ENCODE measurements at places on chromosomes 1 and 21.
A peak's percentile ranks its signal among the peaks of the same experiment; 100 is the strongest.

DNA sequence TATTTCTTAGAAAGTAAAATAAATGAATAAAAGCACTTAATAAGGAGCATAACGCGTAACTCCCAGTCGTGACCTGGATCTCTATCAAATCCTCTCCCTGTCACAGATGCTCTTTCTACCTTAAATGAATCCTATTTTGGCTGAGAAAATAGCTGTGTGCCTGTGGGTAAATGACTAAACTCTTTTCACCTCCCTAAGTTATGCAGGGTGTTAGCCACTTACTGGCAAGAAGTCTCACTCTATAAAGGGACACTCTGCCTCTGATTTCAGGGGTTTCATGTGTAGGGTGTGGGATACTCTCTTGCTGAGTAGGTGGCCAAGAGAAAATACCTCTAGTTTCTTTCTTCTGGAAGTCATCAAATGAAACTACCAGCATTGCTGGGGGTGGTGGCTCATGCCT is 24.3 kb upstream of the PPP1R15B start:
- DNase-seq = no peak

DNA sequence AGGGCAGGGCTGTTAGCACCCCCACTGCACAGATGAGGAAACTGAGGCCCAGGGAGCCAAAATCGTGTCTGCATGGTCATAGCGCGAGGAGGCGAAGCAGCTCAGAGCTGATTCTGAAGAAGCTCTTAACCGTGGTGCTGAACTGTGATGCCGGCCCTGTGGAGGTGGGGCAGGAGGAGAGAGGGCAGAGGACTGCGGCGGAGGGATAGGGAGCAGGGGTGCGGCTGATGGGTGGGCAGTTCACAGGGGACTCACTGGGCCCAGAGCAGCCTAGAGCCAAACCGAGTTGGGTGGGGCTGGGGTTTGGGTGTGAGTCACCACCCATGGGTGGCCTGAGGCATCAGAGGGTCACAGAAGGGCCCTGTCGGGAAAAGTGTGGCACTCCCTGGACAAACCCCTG is 74.7 kb downstream of the RAP1GAP start:
- DNase-seq = no peak

- DNase-seq = no peak
Measured at GRCh38 chr1:235329139-235329902, 951 bp downstream of the GGPS1 start.

- no peak for DNase-seq
Measured at GRCh38 chr1:48035371-48036141, 38.4 kb upstream of the TRABD2B start.

GRCh38 chr1:116343019-116343418 is 30.0 kb upstream of the ATP1A1 start:
- no peak for DNase-seq

- no peak for DNase-seq
Measured at GRCh38 chr1:15110128-15110866, 43.2 kb upstream of the TMEM51 start.

DNA sequence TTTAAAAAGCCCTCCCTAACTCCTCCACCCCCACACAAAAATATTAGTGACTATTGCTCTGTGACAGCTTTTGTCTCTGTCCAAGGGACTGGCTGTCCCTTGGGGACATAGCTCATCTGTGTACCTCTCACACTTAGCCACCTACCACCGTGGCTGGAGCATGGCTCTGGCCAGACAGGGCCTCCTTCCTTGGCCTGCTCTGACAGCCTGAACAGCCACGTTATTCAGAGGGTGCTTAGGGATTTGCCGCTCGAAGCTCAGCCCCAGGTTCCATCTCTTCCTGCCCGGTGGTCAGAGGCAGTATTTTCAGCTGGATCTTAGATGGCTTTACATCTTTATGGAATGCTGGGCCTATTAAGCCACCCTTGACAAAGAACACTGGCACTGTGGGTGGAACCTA is 6.1 kb upstream of the CELSR2 start:
- DNase-seq = no peak

DNA sequence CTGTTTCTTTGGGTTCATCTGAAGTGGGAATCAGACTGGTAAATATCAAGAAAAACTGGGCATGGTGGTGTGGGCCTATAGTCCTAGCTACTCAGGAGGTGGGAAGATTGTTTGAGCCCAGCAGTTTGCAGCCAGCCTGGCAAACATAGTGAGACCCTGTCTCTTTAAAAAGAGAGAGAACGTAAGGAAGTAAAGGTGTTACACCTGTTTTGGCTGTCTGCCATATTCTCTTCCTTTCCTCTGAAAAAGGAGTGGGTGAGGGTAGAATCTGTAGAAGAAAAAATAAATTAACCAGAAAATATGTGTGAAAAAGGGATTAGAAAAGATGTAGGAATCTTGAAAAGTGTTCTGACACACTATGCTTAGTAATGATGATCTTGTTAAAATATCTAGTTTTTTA is 20.0 kb downstream of the AHCYL1 start:
- no peak for DNase-seq

DNA sequence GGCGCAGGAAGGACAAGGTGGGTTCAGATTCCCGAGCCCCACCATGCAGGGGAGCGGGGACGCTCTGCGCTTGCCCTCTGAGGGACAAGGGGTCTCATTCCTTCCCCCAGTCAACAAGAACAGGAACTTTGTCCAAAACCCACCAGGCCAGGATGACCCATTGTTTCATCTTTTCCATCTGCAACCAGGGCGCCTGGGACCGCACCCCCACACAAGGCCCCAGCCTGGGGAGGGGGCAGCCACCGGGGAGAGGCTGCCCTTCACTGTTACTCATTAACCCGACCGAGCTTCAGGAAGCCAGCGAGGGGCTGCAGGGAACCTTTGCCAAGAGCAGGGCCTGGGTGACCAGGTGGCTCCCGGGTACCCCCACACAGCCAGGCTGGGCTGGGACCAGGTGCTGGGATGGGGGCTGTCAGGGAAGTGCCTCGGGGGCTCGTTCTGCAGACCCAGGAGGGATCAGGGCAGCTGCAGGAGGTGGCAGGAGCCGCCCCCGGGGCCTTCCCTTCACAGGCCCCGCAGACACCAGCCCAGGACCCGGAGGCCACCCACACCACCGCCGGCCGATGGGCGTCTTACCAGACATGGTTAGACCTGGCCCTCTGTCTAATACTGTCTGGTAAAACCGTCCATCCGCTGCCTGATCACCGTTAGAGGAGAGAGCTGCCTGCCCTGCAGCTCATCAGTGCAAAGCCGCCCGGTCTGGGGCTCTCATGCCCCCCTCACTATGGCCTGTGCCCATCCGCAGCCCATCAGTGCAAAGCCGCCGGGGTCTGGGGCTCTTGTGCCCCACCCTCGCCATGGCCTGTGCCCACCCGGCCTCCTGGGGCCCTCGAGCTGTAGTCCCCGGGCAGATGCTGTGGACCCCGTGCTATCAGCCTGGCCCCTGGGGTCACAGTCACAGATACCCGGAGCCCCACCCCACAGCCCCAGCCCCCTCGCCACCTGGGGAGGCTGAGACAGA is 4.9 kb upstream of the TTLL10 start:
- no peak for DNase-seq

- DNase-seq = no peak
Measured at GRCh38 chr21:42037516-42037915, 27.4 kb upstream of the ZBTB21 start.

GRCh38 chr1:232403017-232403714 is 226.8 kb downstream of the SIPA1L2 start:
- DNase-seq = no peak

GRCh38 chr1:200907611-200908097 is 13.0 kb downstream of the INAVA start:
- DNase-seq = no peak

DNA sequence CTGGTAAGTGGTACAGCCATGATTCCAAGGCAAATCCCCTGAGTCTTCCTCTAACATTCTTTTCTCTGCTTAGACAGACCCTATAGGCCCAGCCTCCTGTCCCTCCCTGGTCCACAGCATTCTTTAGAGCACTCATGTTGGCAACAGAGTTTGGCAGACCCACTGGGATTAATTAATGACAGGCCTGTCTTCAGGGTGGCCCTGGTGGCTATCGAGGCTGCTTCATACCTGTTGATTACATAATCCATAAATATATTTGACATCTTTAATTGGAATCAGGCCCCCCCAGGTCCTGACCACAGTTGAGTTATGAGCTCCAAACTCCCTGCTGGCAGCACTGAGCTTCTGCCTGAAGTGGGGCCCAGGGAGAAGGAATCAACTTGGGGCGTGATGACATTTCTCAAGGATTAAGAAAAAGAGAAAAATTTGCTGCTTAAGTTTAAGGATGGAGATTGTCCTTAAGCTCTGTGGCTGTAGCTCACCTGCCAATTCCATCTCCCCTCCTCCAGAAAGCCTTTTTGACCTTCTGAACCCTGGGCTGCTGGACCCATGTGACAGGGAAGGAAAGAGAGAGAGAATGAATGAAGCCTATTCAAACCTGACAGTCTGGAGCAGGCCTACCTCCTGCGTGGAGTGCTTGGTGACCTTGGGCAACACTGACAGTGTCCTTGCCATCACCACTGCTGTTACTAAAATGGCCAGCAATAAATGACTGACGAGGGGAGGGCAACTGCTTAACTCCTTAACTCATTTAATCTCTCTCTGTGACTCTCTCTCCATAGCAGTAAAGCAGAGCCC is 156.6 kb downstream of the TRABD2B start:
- no peak for DNase-seq

GRCh38 chr1:180177931-180178330 is 23.3 kb downstream of the QSOX1 start:
- DNase-seq = no peak

- peak; percentile 21 for DNase-seq
Measured at GRCh38 chr1:219317762-219318353, 144.2 kb downstream of the LYPLAL1 start.

- no peak for DNase-seq
Measured at GRCh38 chr21:38954588-38955004, 148.9 kb downstream of the ETS2 start.

GRCh38 chr1:151384584-151384983 is 12.1 kb upstream of the SELENBP1 start:
- DNase-seq = no peak

DNA sequence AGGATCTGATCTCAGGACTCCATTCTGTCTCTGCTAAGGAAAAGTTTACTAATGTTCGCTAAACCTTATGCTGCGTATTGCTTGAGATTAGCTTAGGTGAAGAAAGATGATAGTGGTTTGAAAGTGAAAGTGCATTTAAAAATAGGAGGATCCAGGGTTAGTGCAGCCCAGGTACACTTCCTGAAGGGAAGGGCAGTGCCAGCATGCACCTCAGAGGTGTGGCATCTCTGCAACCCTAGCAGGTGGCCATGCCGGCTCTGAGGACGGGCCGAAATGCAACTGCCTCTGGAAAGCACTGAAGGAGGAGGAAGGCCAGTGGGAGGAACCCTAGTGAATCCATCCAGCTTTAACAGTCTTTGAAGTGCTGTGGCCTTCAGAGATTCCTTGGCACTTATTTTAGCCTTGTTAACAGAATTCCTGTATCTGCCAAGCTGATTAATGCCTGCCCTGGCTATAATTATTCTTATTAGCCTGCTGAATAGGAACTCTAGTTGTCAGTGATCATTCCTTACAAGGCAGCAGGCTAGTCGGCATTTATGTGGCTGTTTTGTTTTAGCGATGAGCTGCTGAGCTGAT is 5.5 kb downstream of the PTGFRN start:
- DNase-seq = no peak

DNA sequence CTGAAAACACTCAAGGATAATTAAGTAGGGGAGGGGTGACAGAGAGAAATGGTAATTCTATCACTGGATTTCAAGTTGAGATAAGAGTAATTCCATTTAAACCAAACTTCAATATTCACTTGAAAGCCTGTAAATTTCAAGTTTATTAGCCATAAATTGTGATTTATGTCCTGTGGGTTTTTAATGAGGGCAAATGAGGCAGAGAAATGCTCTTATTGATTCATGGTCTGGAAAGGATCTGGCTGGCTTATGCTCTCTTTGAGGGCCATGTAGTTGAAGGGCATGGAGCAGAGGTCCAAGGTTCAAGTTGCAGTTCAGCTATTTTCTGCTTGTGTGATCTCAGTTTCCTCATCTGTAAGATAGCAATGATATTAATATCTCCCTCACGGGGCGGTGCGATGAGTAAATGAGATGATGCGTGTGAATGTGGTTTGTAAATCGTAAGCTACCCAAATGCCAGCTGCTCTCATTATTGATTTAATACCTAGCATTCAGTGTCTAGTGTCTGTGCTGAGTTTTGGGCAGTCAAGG is 12.3 kb downstream of the OLFML3 start:
- DNase-seq = no peak

DNA sequence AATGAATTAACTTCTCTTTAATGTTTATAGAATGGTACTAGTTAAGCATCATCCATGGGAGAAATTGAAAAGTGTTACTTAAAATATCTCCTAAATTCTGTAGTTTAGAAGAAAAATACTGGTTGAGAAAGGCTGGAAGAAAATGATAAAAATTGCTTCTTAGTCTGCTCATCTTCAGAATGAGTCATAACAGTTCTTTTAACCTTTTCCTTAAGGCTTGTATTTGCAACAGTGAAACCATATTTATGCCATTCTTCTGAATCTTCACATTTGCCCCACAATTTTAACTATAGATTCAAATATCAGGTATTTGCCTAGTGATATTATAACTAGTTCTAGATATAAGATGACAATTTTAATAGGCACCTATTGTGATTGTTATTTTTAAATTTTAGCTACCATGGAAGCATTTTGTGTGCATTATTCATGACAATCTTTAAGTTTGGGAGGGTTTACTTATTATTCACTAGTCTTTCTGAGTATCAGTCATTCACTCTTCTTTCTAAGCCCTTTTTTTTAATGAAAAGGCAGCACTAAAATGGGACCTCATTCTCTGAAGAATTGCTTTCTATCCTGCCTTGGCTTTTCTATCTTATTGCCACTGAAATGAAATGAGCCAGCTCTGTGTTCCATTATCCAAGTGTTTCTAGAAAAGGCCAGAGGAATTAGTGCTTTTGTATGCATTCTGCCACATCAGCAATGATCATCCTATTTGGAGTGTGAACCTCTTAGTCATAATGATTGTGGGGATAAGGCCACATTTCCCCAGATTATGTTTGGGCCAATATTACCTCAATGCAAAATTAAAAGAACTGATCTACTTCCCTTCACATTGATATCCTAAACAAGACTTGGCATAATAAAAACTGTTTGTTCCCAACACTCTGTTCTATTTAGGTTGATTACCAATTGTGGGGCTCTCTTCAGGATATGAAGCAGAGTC is 58.4 kb downstream of the SAMSN1 start:
- no peak for DNase-seq

DNA sequence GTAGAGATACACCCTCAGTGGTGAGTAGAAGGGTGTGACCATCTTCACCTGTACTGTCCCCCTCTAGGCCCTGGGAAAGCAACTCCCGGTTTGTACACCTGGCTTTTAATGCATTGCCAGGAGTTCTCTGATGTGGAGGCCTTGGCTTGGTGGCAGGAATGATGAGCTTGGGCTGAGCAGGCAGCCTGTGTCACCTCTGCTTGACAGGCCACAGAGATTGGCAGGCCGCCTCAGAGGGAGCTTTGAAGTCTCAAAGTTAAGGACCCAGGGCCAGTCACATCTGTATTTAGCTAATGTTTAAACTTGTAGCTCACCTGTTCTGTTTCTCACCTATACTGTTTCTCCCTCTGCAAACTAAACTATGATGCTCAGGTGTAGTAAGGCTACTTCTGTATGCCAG is 28.5 kb downstream of the HUNK start:
- DNase-seq = no peak

- no peak for DNase-seq
Measured at GRCh38 chr21:28791595-28792282, 200.9 kb downstream of the LTN1 start.

- DNase-seq = no peak
Measured at GRCh38 chr1:221834698-221835513, 93.0 kb upstream of the DUSP10 start.

GRCh38 chr1:110875216-110875731 is 2.3 kb downstream of the CD53 start:
- no peak for DNase-seq

GRCh38 chr1:50097791-50098190 is 10.9 kb upstream of the ELAVL4 start:
- DNase-seq = no peak
